ENCODE measurements at places on chromosomes 5 and 9.
A peak's percentile ranks its signal among the peaks of the same experiment; 100 is the strongest.

DNA sequence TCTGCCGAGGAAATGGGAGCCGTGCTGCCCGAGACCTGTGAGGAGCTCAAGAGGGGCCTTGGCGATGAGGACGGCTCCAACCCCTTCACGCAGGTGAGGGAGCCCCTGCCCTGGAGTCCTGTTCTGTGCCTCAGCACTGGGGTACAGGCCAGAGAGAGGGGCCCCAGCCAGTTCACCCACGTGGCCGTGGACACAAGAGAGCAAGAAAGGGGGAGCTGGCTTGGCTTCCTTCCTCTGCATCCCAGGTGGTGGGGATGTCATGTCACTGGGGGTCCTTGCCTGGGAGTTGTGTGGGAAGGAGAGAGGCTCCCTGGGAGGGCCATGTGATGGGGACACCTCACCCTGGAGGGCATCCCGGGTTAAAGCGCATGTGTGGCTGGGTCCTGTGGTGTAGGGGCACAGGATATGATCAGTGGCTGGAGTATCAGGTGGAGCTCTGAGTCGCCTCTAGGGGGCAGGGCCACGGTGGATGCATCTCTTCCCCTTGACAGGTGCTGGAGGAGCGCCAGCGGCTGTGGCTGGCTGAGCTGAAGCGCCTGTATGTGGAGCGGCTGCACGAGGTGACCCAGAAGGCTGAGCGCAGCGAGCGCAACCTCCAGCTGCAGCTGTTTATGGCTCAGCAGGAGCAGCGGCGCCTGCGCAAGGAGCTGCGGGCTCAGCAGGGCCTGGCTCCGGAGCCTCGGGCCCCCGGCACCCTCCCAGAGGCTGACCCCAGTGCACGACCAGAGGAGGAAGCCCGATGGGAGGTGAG, 7.5 kb downstream of the N4BP3 start:
- DNase-seq: peak; percentile 82

GRCh38 chr9:82406456-82407085, 418.0 kb downstream of the SPATA31D1 start:
- DNase-seq: no peak

DNA sequence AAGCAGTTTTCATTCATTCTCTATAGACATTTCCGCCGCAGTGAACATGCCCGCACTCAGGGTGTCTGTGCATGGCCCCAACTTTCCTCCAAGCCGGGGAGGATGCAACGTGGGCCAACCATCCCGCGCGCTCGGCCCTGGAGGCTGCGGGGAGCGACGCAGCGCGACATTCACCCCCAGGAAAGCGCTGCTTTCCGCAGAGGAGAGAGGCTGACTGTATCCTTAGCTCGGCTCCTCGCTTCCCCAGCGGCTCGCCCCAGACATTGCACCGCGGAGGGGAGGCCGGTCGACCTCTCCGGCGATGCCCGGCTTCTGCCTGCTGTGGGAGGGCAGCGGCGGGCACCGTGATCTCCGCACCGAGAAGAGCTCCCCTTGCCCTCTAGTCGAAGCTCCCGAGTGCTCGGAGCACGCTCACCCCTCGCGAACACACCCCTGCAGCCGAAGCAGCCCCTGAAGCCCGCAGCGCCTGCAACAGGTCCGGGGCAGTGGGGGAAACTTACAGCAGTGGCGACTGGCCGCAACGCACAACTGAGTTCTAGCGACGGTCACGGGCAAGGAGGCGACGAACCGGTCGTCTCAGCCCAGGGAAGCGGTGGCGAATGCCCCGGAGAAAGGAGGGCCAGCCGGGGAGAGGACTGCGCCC, 600 bp downstream of the ENC1 start:
- DNase-seq: peak; percentile 46

DNA sequence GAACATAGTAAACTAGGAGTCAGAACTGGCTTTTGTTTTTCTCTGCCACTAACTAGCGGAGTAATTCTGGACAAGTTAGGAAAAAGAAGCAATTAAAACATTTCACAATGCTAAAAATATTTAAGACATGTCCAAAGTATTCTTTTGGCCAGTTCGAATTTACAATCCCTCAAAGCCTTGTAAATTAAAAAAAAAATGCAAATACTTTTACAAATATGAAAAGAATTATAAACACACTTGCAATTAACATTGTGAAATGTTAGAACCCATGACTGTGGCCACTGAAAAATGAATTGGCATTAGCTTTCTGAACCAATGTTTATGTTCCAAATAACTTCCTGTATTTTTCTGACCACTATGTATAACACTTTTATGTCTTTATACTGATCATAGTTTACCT, 2.2 kb downstream of the RAD1 start:
- DNase-seq: no peak

GRCh38 chr9:104093647-104094533, at the start of gene SMC2:
SMC2 (plus strand) TSS chr9:104094309; CDS start chr9:104095385, 1,076 bp downstream.
- peak; percentile 95 for DNase-seq

DNA sequence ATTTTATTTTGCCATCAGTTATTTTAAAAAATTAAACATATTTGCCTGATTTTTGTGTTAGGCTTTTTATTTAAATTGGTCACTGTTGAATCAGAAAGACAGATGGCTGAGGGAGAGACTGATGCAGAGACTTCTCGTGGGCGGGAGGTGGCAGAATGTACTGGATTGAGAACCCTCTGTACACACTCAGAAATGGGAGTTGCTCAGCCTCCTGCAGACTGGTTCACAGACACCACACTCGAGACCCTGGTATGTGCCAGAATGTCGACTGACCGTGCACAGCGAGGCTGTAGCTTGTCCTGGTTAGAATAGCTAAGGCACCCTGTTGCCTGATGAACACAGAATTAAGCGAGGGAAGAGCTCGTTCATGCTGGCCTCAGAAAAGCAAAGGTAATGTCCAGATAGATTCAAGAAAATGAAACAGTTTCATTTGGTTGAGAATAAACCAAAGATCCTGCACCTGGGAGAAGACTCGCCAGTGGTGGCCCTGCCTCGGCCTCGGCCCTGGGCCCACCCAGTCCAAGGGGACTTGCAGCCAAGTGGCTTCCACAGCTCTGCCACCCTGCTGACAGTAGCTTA, 71.3 kb upstream of the OTULINL start:
- DNase-seq: no peak

- DNase-seq: no peak
Measured at GRCh38 chr5:54804521-54804920, 180.9 kb downstream of the ESM1 start.

DNA sequence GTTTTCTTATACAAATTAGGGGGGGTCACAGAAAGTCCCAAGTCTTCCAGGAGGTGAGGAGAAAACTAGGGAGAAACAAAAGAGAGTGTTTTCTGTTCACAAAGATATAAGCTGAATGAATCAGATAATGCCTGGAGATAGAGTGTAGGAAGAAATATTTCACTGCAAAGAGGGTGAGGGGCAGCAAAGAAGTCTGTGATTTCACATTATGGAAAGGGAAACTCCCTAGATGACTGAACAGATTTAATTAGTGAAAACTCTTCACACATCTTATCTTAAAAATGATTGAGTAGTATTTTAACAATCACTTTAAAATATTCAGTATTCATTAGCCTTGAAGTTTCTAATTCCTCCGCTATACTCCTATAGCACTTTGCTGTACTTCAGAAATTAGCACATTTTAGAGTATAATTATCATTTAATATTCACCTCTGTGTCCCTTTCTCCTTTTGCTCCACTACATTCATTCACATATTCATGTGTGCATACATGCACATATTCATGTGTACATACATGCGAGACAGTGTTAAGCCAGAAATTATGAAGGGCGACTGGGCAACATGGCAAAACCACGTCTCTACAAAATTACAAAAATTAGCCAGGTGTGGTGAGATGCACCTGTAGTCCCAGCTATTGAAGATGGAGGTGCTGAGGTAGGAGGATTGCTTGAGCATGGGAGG, 332.2 kb downstream of the HTR1A start:
- DNase-seq: no peak

DNA sequence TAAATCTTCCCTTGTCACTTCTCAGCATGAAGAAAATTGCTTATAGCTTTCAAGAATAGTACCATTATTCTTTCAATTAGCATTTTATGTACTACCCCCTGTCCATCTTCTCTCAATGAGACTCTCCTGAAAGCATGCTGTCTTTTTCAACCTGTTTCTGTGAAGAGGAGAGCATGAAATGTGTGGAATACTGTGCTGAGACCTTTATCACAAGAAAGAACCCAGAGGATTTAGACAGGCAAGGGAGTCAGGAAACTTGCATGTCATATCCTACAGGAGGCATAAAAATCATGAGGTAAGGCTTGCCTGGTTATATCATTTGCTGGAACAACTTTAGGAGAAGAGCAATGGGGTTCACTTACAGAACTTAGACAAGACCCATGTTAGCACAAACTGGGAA, 56.7 kb upstream of the LPAR1 start:
- DNase-seq: no peak

GRCh38 chr9:68883224-68883623, 130.7 kb downstream of the PRKACG start:
- DNase-seq: no peak

GRCh38 chr5:147432323-147432722, 77.5 kb downstream of the DPYSL3 start:
- no peak for DNase-seq

DNA sequence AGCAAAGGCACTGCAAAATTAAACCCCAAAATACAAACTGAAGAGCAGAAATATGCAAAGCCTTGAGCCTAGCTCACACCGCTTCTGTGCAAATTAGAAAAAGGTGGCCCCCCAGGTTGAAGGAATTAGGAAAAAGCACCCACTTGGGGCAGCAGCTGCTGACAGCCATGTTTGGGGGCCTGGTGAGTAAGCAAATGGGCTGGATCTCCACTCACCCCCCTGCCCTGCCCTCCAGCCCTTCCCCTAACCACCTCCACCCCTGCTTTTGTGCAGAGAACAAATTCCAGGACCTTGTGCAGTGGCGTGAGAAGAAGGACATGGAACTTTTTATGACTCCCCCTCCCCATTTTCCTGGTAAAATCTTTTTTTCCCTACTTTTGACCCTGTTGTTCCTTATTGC, 92.0 kb upstream of the DNAH5 start:
- no peak for DNase-seq

DNA sequence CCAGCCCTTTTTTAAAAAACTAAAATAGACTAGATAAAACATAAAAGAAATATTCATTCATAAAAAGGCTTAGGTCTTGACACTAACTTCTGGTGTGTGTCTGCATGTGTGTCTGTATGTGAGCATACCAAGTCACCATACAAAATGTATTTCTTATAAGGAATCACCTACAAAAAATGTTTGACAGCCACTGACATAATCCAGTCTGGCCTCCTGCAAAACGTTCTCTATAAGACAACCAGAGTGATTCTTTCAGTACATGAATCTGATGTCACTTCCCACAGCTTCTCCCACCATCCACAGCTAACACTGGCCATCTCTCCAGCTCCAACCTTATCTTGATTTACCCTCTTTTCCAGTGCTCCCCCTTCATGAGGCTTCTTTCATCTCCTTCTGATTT, 192.3 kb downstream of the TLE1 start:
- DNase-seq: no peak

- no peak for DNase-seq
Measured at GRCh38 chr5:60350794-60351193, 349.2 kb downstream of the DEPDC1B start.

- DNase-seq: no peak
Measured at GRCh38 chr5:103397739-103398581, 139.4 kb downstream of the MACIR start.

DNA sequence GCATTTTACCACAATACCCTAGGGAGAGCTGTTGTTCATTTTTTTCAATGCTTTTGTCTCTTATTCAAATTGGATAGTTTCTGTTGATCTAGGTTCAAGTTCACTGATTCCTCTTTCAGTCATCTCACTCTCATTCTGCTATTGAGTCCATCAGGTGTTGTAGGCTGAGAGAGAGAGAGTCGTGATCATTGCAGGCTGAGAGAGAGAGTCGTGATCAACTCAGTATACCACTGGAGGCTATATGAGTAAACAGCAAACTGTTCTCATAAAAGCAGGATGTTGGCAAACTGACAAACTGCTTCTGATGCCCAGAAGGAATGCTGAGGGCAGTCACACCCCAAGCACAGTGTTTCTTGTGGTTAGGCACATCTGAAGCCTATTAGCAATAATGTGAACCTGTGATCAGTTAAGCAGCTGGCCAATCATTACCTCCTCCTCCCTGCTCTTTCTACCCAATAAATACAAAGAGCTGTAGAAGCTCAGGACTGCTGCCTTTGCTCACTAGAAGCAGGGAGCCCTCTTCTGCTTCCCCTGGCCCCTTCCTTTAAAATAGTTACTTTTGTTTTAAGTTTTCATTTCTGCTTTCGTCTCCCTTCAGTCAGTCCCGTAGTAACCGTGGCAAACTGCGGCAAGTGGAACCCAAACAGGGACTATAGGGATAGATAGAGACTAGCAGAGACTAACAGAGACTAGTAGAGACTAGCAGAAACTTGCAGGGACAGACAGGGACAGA, 476.1 kb upstream of the ACO1 start:
- DNase-seq: no peak

- DNase-seq: no peak
Measured at GRCh38 chr5:132770476-132771159, 6.4 kb downstream of the SEPTIN8 start.

GRCh38 chr5:131943916-131944315, 1.5 kb downstream of the MEIKIN start:
- DNase-seq: no peak

GRCh38 chr5:98521821-98522220, 251.6 kb upstream of the RGMB start:
- DNase-seq: no peak

DNA sequence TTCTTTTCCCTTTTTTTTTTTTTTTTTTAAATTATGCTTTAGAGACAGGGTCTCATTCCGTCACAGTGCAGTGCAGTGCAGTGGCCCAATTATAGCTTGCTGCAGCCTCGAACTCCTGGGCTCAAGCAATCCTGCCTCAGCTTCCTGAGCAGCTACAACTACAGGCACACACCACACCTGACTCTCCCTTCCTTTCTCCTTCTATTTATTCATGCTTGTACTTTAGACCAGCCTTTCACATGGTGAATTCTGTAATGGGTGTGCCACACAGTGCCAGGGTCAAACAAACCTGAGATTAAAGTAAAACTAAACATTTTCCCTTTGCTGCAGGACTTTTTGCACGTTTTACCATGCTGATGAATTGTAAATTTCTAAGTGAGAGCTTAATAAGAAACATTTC, 8.0 kb downstream of the SH3RF2 start:
- no peak for DNase-seq

DNA sequence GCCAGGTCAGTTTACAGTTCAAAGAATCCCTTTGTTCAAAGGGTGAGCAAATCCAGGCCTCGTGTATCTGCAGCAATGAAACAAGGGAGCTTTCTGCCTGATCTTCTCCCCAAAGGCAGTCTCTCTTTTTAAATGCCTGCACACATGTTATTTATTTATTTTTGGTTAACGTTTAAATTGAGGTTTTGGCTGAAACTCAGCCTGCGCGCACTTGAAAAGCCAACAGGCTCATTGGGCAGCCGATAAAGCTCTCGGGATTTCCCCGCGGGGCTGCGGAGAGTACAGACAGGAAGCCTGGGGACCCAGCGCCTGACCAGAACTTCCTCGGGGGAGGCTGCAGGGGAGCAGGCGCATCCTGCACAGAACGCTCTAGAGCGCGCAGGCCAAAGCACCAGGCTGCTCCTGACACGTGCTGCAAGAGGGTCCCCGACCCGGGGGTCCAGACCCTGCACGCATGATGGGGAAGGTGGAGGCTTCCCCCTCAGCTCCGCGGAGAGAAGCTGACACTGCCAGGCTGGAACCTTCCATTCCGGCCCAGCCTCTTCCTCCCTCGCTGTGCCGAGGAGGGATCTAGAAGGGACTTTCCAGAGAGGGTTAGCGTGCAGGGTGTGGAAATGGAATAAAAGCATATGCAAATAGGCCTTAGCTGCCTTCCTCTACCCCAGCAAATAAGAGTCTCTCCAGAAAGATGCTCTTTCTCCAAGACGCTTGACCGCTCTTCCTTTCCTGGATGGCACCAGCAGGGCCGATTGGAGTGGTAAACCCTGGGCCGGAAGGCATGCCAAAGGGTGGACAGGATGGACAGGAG, 46.1 kb downstream of the PTTG1 start:
- DNase-seq: peak; percentile 71

GRCh38 chr9:34559624-34560455, 29.7 kb downstream of the CNTFR start:
- peak; percentile 48 for DNase-seq

Measured in left ventricle myocardium inferior (tissue), 1 donor.